T-helper 1 cell (primary cell): ENCODE measurements at places on chromosomes 5 and 9.

DNA sequence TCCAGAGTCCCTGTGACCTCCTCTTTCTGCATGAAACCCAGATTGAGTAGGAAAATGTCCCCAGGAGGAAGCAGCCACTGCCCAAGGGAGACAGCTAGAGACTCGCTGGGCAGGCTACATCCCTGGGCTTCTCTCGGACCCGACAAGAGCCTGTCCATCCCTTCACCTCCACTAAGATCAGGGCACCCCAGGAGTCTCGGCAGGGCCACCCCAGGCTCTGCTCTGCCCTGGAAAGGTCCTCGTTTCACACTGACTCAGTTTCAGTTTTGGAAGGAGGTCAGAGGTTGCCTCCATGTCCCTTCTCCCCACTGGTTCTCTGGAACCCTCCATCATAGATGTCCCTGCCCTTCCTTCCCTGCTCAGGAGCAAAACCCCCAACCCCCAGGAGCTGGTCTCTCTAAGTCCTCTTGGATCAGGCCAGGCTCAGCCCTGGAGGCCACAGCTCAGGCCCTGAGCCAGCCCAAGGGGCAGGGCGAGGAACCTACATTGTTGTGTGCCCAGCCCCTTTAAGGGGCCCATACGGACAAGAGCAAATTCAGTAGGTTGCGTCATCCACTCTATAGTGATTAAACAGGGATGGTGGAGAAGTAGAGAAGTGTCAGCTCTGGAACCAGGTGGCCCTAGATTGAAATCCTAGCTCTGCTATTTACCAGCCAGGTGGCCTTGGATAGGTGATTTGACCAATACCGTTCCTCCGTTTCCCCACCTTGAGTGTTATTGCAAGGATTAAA, 37.4 kb downstream of the C9orf50 start:
- no peak for DNase-seq

DNA sequence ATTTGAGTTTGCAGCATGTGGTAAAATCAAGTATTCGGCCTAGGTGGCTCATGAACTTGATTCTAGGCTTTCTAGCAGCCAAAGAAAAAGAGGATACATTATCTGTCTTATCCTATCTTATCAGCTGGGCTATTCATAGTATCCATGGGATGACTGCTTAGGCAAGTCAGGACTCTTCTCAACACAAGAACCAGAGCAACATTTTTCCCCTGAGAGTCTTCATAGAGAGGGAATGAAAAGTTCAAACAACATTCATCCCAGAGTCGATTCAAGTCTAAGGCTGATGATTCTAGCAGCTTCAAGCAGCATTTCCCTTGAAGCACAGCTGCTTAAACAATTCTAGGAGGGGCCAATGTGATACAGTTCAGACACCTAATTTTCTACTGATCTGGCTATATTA, 3.0 kb downstream of the S100Z start:
- no peak for DNase-seq

DNA sequence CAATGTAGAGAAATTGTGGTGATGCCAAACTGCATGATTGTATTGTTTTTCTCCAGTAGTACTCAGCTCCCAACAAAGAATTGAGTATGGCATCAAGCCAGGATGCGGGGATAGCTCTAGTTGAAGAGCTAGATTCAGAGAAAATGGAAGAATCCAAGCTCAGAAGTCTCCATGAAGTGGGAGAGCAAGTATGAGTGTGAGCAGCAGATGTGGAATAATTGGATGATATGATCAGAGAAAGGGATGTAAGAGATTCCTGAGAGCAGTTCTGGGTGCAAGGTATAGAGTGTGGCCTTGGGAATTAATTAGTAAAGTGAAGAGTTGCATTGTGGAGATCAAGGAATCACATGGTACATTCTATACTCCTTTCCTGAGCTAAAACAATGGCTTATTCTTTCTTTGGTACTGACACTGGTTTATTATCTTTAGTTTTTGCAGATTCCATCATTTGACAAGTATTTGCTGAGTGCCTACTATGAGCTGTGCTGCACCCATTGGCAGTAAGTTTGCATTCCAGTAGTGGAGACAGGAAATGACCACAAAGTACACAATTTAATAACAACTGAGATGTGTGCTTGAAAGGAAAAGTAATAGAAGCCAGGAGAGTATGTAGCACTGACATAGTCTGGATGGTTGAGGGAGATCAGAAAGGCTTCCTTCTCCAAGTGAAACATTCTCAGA, 177.1 kb downstream of the CPLANE1 start:
- no peak for DNase-seq

- DNase-seq = no peak
These were observed 112.6 kb downstream of the GDNF start for GRCh38 chr5:37727238-37727637.

DNA sequence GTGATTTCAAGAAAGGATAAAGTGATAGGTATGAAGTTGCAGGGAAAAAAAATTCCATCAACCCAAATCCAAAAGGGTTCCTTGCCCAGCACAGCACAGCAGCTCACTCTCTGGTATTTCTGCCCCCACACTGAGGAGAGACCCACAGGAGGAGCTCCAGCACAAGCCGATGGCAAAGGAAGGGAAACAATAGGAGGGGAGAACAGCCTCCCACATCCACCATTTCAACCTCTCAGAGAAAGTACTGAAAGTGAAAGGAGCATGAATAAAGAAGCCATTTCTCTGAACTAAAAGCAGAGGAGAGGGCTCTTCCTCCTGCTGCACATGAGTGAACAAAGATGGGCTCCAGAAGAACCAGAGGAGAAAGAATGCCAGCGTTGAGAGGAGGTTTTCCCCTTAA, 54.9 kb upstream of the ZSWIM6 start:
- DNase-seq = no peak

DNA sequence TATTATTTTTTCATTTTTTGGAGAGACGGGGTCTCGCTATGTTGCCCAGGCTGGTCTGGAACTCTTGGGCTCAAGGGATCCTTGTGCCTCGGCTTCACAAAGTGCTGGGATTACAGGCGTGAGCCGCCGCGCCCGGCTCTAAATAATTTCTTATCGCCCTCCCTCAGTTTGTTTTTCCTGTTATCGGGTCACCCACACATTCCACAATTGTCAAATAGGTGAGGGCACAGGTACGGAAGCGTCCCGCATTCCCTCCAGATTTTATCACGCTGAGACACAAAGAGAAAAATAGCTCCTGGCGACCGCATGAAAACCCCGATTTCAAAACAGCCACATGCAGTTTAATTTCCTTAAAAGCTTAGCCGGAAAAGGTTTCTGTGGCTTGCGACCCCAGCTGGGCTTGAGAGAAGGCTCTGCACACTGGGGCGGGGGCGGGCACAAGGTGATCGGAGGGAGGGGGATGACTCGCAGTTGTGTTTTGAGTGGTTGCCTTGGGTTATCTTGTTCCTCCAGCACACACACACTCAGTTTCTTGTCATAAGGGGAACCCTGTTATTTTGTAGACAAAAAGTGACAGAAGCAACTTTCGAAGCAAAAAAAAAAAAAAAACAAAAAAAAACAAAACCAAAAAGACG, 717 bp upstream of the IQGAP2 start:
- DNase-seq = peak; percentile 76

DNA sequence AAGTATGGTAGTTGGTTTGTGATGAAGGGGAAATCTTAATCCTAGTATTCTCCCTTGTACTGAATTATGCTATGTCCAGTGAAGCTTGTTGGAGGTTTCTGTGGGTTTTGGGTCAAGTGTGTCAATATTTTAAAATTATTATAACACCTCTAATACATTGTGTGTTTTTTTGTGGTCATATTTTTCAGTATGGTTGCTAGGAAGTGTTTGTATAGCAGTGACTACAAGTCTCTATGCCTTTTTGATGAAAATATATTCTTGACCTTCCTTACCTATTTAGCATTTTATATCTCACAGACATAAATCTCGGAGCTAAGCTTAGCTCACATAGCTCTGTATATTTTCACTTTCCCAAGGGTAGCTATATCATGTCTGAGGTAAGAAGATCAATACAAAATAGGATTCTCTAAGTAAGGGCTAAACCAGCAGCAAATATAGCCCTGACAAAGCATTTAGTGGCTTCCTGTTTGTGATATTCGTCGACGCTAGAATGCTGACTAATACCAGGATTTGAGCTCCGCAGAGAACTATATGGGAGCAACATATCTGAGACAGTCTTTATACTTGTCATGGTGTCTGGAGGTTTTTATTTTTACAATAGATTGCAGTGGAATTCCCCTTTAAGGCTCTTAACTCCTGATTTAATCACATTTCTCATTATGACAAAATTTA, 82.3 kb downstream of the MACIR start:
- DNase-seq = no peak

- DNase-seq = no peak
These were observed 2.7 kb upstream of the BICD2 start for GRCh38 chr9:92767066-92768054.

GRCh38 chr5:135631391-135631790, 52.6 kb upstream of the CXCL14 start:
- no peak for DNase-seq

- no peak for DNase-seq
These were observed 67.0 kb downstream of the GABBR2 start for GRCh38 chr9:98641695-98642094.

DNA sequence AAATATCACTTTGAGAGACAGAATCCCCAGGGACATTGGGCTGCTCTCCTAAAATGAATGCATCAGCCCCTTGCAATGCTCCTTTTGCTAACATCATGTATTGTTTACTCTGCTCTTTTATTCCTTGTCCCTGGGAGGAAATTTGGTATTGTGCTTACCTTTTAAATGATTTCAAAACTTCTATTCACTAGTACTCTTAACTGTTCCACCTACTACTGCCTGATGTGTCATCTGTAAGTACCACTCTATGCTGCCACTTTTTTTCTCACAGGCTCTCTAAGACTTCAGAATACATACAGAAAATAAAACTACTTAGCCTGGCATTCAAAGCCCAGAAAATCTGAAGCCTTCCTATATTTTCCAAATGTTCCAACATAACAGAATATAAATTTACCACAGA, 667.2 kb downstream of the BRINP1 start:
- no peak for DNase-seq

GRCh38 chr9:93903886-93904648, 51.1 kb downstream of the BARX1 start:
- no peak for DNase-seq

DNA sequence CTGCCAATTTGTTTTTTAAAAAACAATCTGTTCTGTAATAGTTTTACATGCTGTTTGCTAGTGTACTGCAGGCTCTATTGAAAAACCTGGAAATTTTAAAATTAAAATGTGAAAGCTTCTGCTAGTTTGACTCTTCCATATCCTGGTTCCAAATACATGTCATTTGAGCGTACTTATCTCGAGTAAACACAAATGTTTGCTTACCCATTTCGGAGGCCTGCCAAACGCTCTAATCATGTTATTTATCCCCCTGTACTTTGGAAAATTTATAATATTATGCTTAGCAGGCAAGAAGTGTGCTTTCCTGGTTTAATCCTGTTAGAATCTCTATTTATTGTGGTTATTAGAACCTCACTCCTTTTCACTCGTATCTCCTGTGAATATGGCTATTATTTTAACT, 476.8 kb upstream of the CYLC2 start:
- DNase-seq = no peak

GRCh38 chr9:124399968-124400940, 15.0 kb downstream of the PSMB7 start:
- no peak for DNase-seq

DNA sequence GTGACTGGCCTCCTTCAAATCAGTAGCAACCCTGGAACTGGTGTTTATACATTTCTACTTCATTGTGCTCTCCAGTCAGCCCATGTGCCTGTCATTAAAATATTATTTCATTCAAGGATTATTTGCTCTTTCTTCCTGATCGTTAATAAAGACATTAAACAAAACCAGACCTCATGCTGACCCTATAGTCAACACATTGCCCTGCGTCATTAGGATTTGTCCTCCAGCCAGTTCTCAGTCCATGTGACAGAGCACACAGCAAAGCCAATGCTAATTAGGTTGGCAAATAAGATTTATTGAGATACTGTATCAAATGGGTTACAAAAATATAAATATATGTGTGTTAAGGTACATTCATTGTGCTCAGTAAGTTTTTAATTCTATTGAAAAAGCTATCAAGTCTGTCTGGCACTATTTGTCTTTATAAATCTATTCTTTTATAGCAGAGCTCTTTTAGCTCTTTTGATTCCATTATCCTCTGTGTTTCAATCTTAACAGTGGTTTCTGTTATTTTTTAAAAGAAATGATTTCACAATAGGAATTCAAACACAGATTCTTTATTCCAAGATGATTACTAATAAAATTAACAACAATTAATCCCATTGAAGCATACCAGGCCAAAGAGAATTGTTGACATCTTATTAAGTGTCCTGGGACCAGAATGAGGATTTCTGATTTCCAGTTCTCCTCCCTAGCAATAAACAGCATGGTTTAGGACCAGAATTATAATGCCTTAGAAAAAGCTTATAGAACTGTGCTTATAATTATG, 209.4 kb upstream of the RGMB start:
- DNase-seq = no peak

DNA sequence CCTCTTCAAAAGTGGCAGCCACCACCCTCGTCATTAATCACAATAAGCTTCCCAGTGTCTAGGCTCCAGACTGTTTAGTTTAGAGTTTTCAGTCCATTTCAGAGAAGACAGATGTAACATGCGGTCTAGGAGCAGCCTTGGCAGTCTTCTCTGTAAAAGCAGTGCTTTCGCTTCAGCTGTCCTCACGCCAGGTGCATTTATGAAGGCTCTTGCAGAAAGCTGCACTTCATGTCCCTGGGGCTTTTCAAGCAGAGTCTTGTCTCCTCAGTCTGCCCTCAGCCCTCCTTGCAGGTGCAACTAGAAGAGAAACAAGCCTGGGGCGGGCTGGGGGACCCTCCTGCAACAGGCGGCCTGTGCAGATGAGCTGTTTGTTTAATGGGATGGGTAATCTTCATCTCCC, 281.9 kb downstream of the DRD1 start:
- DNase-seq = no peak

DNA sequence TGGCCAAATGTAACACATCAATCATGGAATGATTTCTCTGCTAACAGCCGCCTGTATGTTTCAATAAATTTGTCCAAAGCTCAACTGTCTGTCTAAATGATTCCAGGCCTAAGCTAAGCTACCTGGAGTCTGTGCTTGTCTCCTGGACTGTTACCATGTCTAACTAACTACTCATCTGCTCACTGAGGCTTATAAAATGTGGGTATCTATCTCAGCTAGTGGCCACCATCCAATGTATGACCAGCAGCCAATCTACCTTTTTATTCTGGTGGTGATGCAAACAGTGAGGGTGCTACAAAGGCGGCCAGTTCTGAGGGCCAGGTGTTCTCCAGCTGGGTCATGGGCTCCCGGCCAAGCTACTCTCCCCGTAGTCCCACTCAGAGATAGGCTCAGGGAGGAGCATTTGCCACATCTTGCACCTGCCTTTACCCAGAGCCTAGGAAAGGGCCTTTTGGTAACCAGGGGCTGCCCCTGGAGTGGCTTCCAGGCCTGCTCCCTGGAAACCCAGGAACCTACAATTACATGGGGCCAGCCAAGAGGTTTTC, 59.1 kb downstream of the PFDN1 start:
- DNase-seq = no peak
